NK-92 treated with Interleukin-12 subunit alpha and Interleukin-12 subunit beta, amount 100 ng/mL, for 24 hours (cell line): ENCODE measurements at places on chromosomes 6 and 20.

DNA sequence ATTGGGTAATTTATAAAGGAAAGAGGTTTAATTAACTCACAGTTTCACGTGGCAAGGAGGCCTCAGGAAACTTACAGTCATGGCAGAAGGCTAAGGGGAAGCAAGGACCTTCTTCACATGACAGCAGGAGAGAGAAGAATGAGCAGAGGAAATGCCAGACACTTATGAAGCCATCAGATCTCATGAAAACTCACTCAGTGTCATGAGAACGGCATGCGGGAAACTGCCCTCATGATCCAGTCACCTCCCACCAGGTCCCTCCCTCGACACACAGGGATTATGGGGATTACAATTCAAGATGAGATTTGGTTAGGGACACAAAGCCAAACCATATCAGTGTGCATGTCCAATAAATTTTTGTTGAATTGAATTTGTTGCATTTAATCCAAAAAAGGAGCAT lies 52.0 kb downstream of the ECT2L start:
- no peak for DNase-seq

DNA sequence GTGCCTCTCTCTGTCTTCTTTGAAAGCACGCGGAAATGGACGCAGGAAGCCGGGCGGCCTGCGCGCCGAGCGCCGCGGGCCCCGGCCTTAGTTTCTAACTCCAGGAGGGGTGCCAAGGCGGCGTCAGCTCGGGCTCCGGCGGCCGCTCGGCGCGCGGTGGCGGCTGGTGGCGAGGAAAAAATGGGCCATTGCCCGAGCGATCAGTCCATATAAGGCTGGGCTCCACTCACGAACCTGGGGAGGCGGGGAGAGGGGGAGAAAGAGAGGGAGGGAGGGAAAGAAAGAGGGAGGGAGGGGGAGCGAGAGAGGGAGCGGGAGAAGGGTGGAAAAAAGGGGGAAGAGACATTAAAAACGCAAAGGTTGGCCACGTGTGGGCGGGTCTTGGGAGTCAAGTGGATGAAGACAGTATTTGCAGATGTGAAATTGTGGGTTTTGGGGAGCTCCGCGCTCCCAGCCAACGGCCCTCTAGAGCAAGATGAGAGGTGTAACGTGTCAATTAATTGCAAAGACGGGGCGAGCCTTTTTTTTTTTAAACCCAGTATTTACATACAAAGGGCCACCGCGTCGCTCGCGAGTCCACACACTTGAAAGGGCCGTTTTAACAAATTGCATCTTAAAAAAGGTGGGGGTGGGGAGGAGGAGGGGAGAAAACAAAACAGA lies at the start of gene NKX2-2:
NKX2-2 (minus strand) TSS at position 184 of the 660 bp plus-strand sequence. CDS start 395 bp downstream, outside the sequence.
- DNase-seq = no peak

- DNase-seq = no peak
These were observed 6.1 kb upstream of the SFT2D1 start for GRCh38 chr6:166348305-166348949.

DNA sequence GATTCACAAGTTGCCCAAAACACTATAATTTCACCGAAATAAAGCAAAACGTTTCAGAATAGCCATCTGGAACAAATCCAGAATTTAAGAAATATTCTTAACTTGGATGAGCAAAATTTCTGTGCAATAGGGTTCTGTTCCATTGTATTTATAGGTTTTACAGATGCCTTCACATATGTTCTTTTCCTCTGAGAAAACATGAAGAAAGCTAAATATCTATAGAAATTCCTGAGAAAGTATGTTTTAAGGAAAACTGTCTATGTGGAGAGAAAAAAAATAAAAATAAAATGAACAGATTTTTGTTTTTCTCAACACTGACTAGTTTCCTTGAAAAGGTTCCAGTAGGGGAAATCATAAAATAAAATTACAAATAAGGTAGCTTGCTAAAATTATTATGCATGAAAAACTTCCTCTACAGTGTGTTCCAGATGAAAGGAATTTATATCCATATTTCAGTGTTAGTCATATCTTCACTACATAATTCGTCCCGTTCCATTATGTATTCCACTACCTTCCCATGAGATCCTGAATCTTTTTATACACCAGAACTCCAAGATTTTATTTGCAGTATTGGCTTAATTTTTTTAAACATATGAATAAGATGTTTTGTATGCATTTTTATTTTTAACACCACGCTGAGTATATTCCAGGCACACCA lies 42.4 kb upstream of the TMX4 start:
- no peak for DNase-seq

GRCh38 chr6:155483858-155484257 lies 28.2 kb upstream of the NOX3 start:
- no peak for DNase-seq

DNA sequence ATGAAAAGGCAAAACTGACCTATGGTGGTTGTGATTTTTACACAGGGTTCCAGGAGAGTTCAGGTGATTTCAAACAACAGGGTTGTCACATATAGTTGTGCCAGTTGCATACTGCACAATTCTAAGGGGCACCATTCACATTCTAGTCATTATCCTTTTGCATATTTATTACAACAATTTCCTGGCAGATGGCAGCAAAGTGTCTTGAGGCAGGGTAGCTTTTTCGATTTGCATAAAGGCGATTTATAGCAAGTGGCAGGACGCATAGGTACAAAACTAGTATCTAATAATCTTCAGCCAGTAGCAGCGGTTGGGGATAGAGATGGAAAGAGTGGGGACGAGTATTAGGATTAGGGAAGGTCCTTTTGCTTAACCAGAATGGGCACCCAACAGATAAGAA lies 46.5 kb upstream of the TRAF3IP2 start:
- DNase-seq = no peak

GRCh38 chr20:25053255-25054031 lies 4.5 kb downstream of the ACSS1 start:
- no peak for DNase-seq

DNA sequence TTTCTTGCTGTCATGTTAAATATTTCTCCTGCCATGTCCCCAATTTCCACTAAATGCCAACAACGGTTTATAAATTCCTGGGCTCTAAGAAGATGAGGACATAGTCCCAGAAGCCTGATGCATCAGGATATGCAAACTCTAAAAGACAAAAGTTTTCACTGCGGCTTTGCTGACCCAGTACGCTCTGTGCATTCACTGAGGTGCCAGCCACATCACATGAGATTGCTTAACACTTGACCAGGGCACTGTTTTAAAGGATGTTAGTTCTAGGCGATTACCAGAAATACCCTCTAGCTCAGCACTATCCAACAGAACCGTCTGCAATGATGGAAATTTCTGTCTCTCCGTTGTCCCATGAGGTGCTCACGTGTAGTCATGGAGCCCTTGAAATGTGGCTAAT lies 19.9 kb upstream of the ADTRP start:
- DNase-seq = no peak

DNA sequence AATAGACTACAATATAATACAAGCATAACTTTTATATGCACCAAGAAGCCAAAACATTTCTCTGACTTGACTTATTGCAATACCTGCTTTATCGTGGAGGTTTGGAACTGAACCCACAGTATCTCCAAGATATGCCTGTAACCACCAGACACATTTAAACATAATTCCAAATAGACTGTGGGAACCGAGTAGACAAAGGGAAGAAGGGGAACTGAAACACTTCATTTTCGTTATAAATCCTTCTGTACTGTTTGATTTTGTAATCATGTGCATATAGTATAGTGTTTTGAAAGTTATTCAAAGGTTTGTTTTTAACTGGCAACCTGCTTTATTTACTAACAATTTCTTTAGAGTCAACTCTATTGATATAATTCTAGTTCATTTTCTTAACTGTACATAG lies 154.9 kb upstream of the BEND6 start:
- DNase-seq = no peak

DNA sequence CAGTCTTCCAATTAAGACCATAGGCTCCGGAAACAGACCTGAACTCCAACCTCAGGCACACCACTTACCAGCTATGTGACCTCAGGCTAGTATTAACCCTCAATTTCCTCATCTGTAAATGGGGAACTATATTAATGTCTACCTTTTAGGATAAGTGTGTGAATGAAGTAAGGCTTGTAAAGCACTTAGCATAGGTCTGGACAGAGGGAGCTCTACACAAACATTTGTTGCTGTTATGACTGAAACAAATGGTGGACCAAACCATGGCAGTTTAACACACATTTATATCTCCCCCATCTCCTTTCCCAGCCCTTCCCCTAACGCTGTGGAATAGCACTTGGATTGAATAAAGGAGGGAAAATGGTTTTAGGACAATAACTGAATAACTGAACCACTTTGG lies 48.7 kb downstream of the TSHZ2 start:
- no peak for DNase-seq
